Muscle of arm (tissue), 14 donors: ENCODE measurements at places on chromosomes 16 and 17. TPM values are rescaled to one million over a fixed set of nuclear protein-coding genes. Genes with fewer than 3 reads are reported as not detected.
A peak's percentile ranks its signal among the peaks of the same experiment; 100 is the strongest.

GRCh38 chr17:78133971-78134898, 3.7 kb downstream of the TMC8 start:
- no peak for DNase-seq

- DNase-seq = no peak
Measured at GRCh38 chr16:88702371-88703210, 3.6 kb downstream of the RNF166 start.

DNA sequence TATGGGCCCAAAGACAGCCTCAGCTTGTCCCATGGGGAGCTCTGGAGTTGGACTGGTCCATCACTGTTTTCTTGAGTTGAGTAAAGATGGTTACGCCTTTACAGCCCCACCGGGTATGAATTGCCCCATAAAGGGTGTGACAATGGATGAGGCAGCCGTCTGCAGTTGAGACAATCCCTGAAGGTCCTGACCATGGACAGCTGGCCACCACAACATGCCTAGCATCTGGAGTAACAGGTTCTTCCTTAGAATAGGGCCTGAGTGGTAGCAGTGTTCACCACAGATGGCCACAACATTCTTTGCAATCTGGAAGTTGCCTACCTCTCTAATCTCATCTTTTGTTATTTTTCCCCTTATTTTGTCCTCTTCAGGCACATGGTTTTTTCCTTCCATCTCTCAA, 51.5 kb upstream of the HS3ST2 start:
- DNase-seq = no peak

DNA sequence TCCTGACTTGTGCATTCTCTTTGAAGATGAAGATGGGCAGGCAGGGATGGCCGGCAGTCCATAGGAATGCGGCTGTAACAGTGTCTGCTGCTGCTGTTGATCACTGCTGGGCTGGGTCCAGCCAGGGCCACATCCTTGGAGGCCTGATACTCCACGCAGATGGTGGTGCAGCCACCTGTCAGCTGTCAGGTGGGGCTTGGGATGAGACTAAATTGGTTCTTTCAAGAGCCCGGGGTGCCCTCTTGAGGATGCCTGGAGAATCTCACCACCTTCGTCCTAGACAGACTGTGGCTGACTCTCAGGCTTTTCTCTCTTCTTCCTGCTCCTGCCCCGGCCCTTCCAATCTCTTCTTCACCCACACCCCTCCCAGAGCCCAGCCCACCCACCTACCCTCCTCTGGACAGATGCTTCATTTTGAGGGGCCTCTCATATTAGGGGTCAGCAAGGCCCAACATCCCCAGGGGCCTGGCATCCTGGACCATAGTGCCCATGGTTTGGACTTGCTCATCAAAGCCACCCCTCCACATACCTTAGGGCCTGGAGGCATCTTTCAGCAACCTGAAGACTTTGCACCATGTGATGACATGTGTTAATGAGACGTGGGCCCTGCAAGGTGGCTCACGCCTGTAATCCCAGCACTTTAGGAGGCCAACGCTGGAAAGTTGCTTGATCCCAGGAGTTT, 19.1 kb downstream of the OSBPL7 start:
- DNase-seq = peak; percentile 16

DNA sequence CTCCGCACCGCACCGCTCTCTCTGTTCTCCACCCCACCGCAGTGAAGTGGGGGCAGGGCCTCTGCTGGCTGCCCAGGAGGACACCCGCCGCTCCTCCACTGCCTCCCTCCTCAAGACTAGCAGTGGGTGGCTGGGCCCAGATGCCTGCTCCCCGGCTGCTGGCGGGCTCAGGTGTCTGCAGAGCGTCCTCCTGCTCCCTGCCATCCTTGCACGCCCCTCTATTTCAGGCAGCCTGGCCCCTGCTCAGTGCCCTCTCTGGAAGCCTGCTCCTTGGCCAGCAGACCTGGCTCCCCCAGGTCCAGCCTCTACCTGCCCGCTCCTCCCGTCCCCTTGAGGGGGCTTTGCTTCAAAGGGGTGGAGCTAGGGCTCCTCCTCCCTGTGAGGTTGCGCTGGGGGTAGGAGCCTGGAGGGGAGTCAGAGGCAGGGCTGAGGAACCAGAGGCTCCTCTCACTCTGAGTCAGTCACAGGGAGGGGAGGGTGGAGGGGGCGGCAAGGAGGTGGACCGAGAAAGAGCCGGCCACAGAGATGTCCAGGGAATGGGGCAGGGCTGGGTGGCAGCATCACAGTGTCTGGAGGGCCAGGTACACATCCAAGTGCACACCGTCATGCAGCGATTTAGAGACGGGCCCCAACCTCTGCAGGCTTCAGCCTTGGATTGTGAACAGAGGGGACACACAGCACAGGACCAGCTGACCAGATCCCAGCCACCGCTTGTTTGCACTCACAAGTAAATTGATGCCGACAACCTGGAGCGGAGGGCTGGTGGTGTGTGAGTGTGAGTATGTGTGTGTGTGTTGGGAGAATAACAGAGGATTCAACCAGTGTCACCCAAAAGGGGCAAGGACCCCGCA, 9.8 kb upstream of the TMEM92 start:
- peak; percentile 53 for DNase-seq

DNA sequence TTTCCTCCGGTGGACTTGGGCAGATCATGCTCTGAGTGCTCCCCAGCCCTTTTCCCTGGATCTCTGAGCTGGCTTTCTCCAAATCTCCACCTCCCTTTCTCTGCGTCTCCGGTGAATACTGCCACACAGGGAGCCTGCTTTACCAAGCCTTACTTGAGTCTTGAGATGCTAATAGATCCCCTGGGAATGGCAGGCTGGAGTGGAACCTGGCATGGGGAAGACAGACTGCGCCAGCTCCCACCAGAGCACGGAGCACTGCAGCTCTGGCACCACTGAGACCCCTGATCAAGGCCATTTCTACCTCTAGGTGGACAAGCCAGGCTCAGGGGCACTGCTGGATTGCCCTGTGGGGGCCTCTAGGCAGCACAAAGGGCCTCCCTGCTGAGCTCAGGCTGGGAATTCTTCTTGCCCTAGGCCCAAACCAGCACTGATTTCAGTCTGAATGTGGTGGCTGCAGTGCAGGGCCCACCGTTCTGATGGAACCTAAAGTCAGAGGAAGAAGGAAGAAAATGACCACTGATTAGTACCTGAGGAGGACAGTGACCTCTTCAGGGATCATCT, 74.3 kb upstream of the CRHR1 start:
- no peak for DNase-seq

DNA sequence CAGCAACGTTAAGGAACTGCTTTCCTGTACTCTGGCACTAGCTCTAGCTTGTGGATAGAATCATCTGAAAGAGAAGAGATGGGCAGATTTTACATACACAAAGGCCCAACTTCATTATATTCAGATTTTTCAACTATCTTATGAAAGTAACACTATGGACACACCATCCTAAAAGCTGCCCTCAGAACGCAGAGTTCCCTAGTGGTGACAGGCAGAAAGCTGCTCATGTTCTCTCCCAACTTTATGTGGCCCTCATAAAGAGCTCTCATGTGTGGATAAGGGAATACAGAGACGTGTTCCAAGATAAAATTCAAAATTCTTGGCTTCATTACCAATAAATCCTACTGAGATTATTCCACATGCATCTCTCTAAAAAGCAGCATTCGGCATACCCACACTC, 1.5 kb downstream of the CFAP20 start:
- DNase-seq = no peak

GRCh38 chr17:74332017-74332650, 6.1 kb downstream of the KIF19 start:
- DNase-seq = no peak

DNA sequence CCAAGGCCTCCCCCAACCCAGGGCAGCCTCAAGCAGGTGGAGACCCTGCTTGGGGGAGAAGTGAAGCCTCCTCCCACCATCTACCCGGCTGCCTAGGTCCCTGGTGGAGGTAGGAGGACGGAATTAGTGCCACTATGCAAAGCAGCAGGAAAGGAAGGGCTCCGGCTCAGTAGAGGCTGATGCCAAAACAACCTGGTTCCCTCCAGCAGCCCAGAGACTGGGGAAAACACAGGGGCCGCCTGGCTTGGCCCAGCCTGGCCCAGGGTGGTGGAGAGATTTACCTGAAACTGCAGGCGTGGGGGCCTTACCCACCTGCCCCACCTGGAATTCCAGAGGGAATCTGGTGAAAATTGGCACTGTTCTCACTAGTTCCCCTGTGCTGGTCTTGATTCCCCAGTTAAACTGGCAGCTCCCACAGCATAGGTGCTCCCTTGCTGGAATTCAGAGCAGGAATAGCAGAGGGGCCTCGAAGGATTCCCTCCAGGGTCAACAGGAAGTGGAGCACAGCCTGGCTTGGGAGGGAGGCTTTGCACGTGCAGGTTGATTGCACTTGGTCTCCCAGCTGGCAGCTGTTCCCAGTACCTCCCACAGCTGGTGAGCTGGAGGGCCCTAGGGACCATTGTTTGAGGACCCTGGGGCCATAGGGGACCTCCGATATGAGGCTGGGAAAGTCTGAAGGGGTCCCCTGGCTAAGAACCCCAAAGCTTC, 4.5 kb downstream of the CD79B start:
- DNase-seq = no peak

The PIK3R6 gene
- polyA plus RNA-seq = 4.7 TPM

The DHRS7C gene
- 103 TPM for polyA plus RNA-seq

DNA sequence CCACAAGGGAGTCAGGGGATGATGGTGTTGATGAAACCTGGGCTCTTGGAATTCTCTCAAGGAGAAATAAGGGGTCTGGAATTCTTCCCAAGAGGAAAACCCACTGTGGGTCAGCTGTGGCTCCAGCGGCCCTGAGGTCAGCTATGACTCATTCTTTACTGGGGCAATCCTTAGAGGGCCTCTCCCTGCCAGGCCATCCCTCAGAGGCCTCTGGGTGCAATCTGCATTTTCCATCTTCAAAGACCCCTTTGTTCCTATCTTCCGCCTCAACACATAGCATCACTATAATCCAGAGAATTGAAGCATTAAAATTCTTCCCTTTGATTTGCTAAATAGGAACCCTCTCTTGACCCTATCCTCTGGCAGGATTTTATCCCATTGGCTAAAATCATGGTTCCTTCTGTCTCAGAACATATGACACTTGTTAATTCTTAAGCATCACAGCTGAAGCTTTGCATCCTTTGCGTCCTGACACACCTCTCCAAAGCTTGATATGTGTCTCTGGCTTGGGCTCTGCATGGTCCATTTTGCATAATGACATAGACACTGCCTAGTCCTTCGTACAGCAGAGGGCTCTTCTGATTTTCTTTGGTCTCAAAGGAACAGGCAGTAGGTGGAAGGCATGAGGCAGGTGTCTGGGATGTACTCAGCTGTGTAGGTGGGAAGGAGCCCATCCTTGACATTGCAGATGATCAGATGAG, 4.4 kb upstream of the KRT37 start:
- no peak for DNase-seq

DNA sequence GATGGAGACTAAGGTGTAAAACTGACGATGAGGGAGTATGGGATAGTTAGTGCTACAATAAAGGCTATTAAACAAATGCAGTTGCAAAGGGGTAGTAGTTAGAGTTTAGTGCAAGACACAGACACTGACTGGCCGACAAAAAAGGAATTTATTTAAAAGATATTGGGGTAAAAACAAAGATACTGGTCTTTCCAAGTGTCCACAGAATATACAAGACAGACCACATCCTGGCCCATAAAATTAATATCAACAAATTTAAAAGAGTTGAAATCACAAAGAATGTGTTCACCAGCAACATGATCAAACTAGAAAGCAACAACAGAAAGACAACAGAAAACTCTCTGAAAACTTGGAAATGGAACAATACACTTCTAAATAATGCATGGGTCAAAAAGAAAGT, 54.7 kb downstream of the CFDP1 start:
- no peak for DNase-seq

DNA sequence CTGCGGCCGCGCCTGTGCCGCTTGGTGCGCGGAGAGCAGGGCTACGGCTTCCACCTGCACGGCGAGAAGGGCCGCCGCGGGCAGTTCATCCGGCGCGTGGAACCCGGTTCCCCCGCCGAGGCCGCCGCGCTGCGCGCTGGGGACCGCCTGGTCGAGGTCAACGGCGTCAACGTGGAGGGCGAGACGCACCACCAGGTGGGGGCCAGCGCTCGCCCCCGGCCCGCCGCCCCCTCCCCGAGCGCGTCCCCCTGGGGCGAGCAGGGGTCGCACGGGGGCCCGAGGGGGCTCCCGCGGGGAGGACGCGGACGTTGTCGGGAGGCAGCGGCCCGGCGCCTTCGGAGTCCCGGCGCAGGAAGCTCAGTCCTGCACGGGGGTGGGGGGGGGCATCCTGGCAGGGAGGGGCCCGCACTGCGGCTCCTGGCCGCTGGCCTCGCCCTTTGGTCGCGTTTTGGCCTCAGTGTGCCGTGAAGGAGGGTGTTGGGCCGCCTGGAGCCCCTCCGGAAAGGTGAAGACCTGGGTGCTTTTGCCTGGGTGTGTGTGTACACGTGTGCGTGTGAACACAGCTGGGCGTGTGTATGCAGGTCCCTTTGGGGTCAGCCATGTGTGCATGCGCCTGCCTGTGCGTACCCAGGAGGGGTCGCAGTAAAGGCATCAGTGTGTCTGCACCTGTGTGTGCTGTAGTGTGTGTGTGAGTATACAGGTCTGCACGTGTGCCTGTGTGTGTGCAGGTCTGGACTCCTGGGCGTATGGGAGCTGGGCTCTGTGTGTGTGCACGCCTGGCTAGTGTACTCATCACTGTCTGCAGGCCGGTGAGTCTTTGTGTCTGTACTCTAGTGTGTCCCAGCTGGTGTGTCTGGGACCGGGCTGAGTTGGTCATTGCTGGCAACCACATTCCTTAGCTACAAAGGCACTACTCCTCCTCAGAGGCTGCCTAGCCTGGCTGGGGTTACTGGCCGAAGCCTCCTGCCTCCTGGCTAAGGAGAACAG, 615 bp downstream of the NHERF2 start:
- DNase-seq = no peak

GRCh38 chr16:53898993-53899392, 195.0 kb downstream of the FTO start:
- no peak for DNase-seq

DNA sequence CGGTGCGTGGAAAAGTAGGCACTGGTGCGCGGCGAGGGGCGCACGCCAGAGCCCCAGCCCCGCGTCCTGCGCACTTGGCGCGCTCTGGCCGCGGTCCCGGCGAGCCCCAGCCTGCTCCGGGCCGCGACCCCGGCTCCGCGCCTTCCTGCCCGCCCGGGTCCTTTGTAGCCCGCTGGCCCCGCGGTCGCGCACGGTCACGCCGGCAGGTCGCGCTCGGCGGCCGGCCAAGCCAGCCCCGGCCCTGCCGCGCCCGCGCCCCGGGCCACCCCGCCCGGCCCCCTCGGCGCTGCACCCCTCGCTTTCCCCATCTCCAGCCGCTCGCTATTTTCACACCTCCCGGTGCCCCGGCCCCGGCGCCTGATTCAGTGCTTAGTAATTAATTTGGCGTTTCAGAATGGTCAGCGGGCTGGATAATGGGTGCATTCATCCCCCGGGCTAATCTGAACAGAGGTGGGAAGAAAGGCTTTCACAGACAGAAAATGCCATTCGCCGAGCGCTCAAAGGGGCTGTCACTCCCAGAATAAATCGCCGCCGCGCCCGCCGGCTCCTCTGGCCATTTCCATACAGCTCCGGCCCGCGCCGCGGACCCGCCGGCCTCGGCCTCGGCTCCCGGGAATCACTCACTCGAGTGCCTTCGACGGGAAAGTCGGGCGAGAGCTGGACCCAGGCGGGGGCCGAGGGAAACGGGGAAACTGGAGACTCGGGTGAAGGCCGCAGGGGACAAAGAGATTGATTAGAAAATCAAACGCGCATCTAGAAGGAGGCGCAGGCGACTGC, 17.8 kb upstream of the NTN1 start:
- no peak for DNase-seq

The CCL4L2 gene
- not detected for polyA plus RNA-seq

The BAHCC1 gene
- not detected for polyA plus RNA-seq

The TMEM204 gene
- polyA plus RNA-seq = not detected

- DNase-seq = no peak
Measured at GRCh38 chr17:10837921-10838320, at the start of gene PIRT. TSS of gene PIRT (minus strand) at chr17:10838087. CDS start at chr17:10825645, 12,442 bp downstream.
